ENCODE measurements at places on chromosomes 12 and 14.
A peak's percentile ranks its signal among the peaks of the same experiment; 100 is the strongest.

- DNase-seq = no peak
These were observed 6.0 kb upstream of the LGALS3 start for GRCh38 chr14:55123101-55123500.

GRCh38 chr14:59086241-59086882 lies 102.1 kb upstream of the DAAM1 start:
- DNase-seq = no peak

DNA sequence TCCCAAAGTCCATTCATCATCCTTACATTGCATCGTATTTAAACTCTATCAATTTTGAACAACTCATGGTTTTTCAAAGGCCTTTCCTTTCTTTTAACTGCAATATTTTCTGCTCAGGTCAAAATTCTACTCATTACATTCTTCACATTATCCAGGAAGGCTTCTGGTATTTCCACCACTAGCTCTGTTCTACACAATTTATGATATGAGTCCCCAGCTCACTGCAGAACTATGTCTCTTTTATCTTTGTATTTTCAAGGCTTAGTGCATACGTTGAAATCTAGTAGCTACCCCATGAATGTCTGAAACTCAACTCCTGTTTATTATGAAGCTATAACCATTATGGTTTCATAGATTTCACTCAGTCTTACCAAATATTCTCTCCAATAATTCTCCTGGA lies 282.9 kb downstream of the DUSP6 start:
- DNase-seq = no peak

DNA sequence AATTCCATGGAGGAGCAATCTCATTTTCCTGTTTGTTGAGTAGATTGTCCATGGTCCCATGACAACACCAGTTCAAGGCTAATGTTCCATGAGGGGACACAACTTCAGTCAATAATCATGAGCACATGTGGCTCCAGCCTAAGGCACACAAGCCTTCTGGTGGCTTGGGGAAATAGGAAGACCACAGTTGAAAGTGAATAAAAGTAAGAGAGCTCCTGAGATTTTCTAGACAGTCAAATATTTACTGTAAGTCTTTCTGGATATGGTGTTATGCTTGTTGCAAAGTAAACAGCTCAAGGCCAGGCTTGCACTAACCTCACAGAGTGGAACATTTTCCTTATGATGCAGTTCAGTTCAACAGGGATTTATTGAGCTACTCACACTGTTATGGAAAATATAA lies 206.9 kb upstream of the SLC38A2 start:
- no peak for DNase-seq

DNA sequence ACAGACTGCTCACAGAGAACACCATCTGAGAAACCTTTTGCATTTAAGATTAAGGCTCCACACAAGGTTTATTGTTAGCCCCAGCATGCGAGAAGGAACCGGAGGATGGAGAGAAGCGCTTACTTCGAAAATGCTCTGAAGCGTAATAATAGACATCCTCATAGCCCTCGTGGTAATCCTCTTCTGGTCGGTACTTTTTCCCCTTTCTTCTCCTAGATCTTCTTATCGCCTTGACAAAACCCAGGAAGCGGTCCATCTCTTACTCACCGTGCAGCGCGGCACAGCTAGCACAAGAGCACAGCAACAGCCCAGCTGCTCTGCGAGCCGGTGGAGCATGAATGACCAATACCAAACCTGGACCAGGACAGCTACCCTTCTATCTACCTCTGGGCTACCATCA lies 125.1 kb upstream of the GRIP1 start:
- DNase-seq = no peak

DNA sequence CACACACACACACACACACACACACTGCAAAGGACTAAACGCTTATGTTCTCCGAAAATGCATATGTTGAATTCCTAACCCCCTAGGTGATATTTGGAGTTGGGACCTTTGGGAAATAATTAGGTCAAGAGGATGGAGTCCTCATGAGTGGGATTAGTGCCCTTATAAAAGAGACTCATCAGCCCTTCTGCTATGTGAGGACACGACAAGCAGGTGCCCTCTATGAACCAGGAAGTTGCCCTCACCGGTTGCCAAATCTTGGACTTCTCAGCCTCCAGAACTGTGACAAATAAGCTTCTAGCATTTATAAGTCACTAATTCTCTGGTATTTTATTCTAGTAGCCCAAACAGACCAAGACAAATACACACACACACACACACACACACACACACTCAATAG lies 20.7 kb upstream of the TCP11L2 start:
- no peak for DNase-seq

GRCh38 chr12:78375461-78375860 lies 489.1 kb upstream of the SYT1 start:
- no peak for DNase-seq

GRCh38 chr12:82089369-82090121 lies 268.6 kb downstream of the CCDC59 start:
- no peak for DNase-seq

GRCh38 chr12:124916374-124917134 lies 2.1 kb upstream of the UBC start:
- DNase-seq = no peak

GRCh38 chr14:61752626-61753025 lies 9.6 kb upstream of the SNAPC1 start:
- DNase-seq = no peak

- DNase-seq = no peak
These were observed 105.0 kb downstream of the DAD1 start for GRCh38 chr14:22483863-22484593.

- DNase-seq = no peak
These were observed 1.2 kb downstream of the DUSP16 start for GRCh38 chr12:12561371-12562015.

- no peak for DNase-seq
These were observed 43.4 kb upstream of the RIN3 start for GRCh38 chr14:92470215-92470614.

DNA sequence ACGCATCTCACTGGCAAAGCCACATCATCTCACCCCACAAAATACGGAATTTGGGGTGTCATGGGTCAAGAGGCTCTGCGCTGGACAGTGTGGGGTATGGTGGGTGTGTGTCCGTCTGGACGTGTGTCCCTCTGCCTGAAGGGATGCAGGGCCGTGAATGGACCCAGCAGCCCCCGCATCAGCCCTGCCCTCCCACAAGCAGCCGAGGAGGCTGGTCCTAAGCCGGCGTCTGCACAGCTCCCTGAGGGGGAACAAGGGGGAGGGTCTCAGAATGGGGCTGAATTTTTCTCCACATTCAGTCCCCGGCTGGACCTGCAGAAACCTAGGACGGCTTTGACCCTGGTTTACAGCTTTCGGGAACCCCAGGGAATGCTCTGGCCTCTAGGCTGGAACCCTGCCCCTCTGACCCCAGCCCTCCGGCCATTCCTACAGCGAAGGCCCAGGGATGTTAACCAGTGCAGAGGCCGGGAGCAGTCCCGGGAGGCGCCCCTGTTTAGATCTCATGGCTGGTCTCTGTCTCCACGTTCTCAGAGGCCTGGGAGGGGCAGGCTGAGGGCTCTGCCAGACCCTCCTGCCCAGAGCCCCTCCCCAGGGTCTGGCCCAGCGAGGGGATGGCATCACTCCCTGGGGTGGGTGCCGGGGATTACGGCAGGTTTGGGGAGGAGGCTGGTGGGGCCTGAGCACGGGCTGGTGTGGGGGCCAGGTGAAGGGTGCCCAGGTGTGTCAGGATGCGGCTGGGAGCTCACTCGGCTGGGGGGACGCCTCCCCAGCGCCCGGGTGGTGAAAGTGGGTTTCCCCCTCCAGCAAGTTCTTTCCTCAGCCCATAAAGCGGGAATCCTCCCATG lies 156.5 kb upstream of the C14orf180 start:
- no peak for DNase-seq

DNA sequence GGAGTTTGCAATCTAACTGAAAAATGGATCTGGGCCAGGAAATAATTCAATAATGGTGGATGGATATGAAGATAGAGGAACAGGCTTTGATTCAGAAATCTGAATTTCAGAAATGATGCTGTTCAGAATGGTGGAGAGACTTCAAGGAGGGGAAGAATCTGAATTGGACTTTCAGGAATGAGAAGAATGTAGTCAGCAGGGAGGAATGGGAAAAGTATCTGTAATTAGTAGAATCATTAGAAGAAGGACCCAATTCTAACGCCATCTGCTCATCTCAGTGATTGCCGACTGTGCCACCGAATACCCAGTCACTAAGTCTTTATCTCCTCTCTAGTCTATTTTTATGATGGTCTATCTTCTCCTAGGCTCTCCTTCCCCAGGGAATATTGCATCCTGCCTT lies 363.2 kb downstream of the GALC start:
- no peak for DNase-seq

DNA sequence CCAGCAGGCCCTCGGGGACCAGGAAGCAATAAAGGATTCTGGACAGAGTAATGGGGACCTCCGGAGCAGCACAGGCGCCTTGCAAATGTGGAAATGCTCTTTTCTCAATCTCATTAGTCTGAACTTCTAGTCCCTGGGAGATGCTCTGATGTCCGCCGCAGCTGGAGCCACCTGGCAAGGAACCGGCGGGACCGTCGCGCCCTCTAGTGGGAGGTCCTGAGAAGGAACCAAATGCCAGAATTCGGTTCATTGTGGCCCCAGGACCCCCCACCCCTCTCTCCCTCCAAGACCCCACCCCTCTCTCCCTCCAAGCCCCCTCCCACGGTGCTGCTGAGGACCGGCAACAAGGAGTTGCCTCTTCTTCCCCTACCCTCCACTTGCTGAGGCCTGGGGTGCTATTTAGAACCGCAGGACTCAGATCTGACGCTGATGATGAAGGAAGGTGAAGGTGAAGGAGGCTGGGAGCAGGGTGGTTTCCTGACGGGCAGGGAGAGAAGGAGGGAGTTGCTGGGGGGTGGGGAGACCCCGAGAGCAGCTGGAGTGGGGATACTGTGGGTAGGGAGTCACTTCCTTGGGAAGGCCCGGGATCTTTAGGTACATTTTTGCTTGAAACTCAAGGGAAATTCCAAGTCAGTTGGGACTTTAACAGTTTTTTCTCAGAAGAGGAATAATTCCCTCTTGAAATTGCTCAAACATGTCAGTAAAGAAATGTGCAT lies 42.5 kb downstream of the SMIM41 start:
- peak; percentile 44 for DNase-seq

DNA sequence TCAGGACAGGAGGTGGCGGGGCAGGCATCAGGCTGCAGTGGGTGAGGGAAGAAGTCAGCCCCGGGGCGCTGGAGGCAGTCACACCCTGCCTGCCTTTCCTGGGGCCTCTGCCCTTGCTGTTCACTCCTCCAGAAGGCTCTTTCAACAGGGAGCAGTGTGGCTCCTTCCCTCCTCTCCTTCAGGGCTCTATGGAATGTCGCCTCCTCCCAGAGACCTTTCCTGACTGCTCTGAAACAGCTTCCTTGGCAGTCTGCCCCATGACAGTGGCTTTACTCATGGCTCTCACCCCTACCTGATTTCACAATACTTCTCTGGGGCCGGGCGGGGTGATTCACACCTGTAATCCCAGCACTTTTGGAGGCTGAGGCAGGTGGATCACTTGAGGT lies 7.1 kb downstream of the RHOF start:
- DNase-seq = no peak

DNA sequence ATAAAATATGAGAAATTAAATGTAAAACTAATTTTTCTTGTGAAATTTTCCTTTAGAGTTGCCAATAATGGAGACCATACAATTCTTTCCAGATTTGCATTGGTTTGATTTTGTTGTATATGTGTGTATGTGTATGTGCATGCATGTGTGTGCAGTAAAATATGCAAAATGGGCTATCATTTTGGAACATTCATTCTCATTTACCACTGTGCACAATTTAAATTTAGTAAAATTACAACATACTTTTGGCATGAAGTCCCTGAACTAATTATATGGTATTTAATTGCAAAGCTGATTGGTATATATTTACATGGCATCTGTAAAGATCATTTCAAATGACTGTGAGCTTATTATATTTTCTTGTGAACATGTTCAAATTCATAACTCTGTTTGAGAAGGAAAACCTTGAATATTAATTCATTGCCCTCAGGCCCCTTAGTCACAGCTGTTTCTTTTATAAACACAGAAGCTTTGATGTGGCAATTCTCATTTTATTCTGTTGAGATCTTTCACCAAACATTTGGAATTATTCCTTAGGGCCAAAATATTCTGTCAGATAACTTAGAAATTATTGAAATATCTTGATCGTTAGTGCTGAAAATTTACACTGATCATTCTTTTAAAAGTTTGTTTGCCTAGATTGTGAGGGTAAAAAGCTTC lies 17.6 kb downstream of the KERA start:
- DNase-seq = no peak

- DNase-seq = no peak
These were observed 18.8 kb downstream of the STYX start for GRCh38 chr14:52748647-52749292.

- DNase-seq = no peak
These were observed 848.7 kb upstream of the FOXG1 start for GRCh38 chr14:27917896-27918295.

DNA sequence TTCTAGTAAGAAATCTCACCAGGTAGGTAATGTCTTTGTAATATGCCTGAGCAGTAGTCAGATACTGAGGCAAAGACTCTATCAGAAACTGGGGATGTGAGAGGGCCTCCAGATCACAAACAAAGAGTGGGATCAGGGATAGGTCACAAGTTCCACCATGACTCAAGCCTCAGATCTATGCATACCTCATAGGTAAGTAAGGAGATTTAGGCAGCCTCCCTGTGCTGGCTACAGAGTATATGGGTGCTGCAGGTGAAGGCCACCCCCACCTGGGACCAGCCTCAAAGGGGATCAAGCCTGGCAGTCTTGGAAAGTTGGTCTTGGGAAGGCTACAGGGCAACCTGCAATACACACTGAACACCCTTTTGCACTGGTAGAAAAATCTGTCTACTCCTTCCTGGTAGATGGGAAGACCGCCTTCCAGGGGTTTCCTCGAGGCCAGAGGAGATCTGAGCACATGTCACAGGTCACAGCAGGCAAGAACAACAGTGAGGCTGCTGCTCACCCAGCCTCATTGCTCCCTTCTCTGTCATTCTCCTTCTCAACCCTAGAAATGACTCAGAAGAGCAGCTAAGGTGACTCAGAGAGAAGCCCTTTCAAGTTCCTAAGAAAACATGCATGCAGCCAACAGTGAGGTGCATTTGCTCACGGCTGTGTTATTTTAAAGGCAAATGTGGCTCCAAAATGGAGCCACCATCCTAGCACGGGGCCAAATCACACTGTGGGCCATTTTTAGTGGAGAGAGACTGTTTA lies 143.4 kb upstream of the CDKN3 start:
- no peak for DNase-seq

All from C1 segment of cervical spinal cord (tissue), 14 donors.